ENCODE measurements at places on chromosomes 6 and 20.

DNA sequence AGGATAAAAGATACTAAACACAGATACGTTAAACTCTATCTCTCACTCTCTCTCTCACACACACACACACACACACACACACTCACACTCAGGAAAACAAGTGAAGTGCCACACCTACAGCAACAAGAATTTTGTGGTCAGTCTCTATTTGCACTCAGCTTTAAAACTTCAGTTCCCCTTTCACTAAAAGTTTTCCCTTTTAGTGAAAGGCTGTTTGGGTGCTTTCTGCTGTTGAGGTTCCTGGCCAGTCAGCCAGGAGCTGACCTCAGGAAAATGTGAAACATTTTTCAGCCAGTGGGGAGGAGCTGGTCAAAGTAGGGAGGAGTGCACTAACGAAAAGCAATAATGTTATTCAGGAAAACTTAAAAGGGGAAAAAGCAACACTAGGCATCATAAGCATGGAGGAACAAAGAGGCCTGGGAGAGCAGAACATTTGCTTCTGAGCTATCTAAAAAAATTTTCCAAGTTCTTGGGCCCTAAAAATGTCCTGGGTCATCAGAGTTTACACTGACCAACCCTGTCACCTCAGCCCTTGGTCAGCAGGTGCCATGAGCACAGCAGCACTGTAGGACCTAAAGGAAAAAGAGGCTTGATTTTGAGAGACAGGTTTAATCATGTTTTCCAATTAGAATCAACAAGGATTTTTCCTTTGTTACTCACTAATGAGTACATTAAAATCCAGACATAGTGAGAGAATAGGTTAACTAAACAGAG lies 30.7 kb upstream of the NT5E start:
- no peak for DNase-seq

- DNase-seq: no peak
Observed at GRCh38 chr6:42448927-42449659, 2.6 kb downstream of the TRERF1 start.

DNA sequence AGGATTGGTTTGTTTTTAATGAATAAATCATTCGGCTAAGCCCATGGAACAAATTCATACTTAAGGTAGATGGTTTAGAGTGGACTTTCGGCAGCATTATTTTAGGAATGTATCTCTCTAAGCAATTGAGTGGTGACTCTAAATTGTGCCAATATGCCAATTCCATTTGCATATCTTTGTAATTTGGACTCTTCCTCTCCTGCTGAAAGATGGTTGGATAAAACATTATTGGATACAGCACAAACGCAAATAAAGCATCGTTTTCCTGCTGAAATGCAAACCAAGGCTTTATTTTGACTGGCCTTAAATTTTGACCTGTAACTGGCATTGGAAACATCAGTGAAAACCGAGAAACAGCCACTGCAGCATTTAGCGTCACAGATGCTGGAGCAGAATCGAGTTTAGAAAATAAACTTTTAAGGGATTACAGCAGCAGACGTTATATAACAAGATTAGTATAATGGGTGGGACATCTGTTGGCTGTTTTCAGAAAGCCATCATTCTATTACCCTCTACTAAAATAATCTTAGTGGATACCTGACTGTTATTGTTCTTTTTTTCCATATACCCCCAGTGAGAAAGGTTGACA lies 726.0 kb downstream of the KIF16B start:
- peak; percentile 47 for DNase-seq

GRCh38 chr20:62069741-62070216 lies 4.1 kb upstream of the TAF4 start:
- DNase-seq: no peak

GRCh38 chr6:37176268-37177076 lies 6.5 kb downstream of the PIM1 start:
- no peak for DNase-seq

DNA sequence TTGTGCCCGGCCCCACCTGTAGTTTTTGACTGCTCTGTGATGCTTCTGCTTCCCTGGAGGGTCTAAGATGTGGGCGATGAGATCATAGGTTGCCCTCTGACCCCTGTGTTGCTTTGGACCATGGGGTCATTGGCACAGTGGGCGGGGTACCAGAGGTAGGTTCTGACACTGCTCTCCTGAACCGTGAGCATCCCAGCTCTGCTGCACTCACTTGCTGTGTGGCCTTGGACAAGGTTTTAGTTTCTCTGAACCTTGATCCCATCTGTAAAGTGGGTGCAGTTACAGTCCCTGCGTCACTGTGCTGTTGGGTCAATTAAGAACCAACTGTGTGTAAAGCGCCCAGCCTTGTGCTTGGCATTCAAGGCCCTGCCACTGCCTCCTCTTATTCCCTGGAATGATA lies 30.9 kb downstream of the SRC start:
- no peak for DNase-seq

GRCh38 chr20:63087872-63088680 lies 81.3 kb upstream of the BHLHE23 start:
- DNase-seq: no peak

- DNase-seq: no peak
Observed at GRCh38 chr6:30761791-30762429, 17.6 kb upstream of the IER3 start.

GRCh38 chr20:14745830-14746229 lies 408.4 kb upstream of the FLRT3 start:
- no peak for DNase-seq

GRCh38 chr20:34143951-34144350 lies 31.9 kb upstream of the EIF2S2 start:
- DNase-seq: no peak

GRCh38 chr6:17863901-17864754 lies 123.3 kb downstream of the KIF13A start:
- DNase-seq: no peak

- no peak for DNase-seq
Observed at GRCh38 chr6:7391151-7391550, 1.5 kb downstream of the RIOK1 start.

DNA sequence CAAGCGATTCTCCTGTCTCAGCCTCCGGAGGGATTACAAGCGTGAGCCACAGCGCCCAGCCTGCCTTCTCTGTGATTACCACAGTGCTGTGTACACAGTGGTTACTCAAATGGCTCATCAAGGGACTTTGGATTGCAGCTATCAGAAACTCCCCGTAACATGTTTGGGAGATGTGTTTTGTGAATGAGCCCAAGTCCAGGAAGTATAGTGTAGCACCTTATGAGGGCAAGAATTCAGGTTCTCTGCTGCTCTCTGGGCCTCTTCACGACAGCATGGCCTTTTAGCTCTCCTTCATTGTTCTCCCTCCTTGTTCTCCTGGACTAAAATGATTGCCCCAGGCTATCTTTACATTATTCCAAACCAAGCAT lies 34.1 kb upstream of the RPL7L1 start:
- DNase-seq: no peak

- no peak for DNase-seq
Observed at GRCh38 chr20:621125-621756, 11.1 kb upstream of the TCF15 start.

DNA sequence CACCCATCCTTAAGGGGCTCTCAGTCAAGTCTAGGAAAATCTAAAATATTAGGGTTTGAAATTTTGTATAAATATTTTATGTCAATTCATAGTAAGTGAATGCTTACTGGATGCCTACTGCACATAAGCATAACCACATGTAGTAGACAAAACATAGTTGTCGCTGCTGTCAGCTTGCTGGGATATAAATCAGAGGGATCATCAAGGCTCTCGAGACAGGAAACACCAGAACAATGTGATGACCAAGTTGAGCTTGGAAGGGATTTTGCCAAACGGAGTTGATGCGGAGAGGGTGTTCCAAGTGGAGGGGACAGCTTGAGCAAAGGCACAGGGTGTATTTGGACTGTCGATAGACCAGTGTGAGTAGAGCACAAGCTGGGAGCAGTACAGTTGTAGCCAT lies 105.8 kb upstream of the SUPT3H start:
- no peak for DNase-seq

- no peak for DNase-seq
Observed at GRCh38 chr20:48461091-48461734, 366.6 kb downstream of the PREX1 start.

DNA sequence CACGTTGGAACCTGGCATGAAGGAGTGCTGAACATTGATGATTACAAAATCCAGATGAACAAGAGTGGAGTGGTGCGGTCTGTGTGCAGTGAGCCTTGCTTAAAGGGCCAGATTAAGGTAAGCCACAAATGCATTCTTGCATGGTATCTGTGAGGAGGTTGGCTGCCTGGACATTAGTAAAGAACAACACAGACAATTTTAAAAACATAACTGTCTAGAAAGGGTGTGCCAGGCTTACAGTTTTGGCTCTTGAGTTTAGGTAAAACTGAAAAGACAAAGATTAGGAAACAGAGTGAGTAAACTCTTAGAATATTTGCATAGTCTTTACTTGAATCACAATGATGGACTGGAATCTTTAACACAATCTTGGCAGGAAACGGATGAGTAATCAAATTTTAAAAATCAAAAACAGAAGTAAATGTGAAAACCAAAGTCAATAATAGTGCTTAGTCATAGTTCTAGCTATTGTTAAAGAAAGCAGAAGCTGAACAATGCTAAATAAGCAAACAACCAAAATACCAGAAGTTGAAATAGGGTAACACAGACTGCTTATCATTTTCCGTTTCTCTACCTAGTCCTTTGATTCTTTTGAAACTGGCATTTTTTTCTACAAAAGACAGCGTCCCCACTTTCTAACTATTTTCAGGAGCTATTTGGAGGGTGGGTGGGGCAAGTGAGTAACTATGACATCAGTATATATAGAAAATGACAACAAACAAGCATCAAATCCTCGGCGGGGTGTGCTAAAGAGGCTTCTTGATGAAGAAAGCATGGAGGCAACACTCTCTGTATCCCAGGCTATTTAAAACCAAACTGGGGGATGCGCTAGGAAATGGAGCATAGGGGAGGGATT lies 185.8 kb upstream of the RAB32 start:
- no peak for DNase-seq

- DNase-seq: no peak
Observed at GRCh38 chr20:41446456-41446855, 79.8 kb upstream of the EMILIN3 start.

- DNase-seq: no peak
Observed at GRCh38 chr6:169495601-169496000, 206.2 kb downstream of the WDR27 start.

GRCh38 chr20:51562332-51563173 lies 20.0 kb upstream of the NFATC2 start:
- DNase-seq: peak; percentile 24

GRCh38 chr6:5108068-5108467 lies 22.9 kb downstream of the PPP1R3G start:
- no peak for DNase-seq

All from DMS 273 treated with DMSO at 0.1 percent for 48 hours (cell line).